ENCODE measurements at places on chromosomes 5 and 9.

DNA sequence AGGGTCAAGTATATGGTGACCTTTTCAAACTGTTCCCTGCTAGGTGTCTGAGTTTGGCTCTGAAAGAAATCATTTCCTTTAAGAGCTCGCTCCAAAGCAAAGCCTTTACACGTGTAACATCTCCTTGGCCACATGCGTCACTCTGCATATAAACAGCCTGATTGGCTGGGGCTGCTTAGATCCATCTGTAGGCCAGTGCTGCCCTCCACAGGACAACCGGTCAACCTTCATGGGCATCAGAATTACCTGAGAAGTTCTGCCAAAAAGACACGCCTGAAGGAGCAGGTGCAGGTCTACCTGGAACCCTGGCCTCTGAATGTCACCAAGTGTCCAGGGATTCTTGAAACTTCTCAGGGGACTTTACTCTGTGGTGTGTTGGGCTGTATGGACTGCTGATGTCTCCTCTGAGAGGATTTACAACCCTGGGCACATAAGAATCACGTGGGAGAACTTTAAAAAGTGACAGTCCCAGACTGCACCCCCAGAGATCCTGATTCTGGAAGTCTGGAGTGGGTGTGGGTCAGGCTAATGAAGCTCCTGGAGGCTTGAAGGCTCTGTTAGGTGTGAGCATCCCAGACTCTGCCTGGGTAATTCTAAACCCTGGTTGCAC is 497.6 kb downstream of the GADD45G start:
- peak; percentile 48 for DNase-seq

DNA sequence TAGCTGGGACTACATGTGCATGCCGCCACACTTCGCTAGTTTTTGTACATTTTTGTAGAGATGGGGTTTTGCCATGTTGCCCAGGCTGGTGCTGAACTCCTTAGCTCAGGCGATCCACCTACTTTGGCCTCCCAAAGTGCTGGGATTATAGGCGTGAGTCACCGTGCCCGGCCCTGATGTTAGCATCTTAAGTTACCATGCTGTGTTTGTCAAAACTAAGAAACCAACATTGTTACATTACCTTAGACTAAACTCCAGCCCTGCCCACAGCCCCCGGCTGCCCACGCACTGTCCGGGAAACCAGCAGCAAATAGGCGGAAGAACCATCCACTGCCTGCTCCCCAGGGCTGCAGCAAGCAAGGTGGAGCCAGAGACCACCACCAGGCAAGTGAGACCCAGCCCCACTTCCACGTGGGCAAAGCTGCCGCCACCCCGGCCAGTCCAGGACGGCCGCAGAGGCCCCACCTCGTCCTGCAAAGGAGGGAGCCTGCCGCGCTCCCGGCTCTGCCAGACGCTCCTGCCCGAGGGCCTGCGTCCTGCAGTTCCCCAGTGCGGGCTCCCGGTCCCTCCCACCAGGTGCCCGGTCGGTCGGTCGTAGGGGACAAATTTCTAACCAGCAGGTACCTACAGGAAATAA is 35.7 kb upstream of the TXN start:
- DNase-seq, result no peak

DNA sequence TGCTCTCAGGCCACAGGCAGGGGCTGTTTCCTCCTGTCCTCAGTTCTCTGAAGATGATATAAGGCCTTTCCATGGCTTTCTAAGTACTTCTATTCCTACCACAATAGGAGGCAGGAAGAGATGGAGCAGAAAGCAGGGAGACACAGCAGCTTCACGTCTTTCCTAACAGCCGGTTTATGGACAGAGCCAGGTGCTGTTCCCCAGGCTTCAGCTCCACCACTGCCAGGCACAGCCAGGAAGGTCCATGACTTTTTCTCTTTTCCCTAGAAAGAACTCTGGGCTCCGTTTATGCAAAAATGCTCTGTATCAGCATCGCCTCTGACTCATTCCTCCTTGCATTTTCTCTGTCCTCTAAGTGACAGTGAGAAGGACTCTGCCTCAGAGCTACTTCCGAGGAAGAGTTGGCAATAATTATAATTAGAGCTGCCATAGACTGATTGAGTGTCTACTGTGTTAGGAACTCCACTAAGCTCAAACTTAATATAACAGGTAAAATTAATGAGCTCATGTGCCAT is 478.5 kb downstream of the RASEF start:
- DNase-seq, result no peak

DNA sequence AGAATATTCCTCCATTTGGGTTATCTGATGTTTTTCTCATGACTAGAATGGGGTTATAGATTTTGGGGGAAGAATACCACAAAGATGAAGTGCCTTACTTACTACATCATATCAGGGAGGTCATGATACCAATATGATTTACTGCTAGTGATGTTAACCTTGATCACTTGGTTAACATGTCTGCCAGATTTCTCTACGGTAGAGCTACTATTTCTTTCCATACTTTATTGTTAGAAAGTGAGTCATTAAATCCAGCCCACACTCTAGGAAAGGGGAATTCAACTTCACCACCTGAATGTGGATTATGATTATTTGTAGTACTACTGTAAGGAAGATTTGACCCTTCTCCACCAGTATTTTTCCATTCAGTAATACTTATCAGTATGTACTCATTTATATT is 64.7 kb downstream of the UBE2R2 start:
- no peak for DNase-seq

- peak; percentile 89 for DNase-seq
Observed at GRCh38 chr5:137146402-137146890, 352.7 kb downstream of the SPOCK1 start.

- no peak for DNase-seq
Observed at GRCh38 chr5:168174376-168174775, 117.1 kb upstream of the WWC1 start.

DNA sequence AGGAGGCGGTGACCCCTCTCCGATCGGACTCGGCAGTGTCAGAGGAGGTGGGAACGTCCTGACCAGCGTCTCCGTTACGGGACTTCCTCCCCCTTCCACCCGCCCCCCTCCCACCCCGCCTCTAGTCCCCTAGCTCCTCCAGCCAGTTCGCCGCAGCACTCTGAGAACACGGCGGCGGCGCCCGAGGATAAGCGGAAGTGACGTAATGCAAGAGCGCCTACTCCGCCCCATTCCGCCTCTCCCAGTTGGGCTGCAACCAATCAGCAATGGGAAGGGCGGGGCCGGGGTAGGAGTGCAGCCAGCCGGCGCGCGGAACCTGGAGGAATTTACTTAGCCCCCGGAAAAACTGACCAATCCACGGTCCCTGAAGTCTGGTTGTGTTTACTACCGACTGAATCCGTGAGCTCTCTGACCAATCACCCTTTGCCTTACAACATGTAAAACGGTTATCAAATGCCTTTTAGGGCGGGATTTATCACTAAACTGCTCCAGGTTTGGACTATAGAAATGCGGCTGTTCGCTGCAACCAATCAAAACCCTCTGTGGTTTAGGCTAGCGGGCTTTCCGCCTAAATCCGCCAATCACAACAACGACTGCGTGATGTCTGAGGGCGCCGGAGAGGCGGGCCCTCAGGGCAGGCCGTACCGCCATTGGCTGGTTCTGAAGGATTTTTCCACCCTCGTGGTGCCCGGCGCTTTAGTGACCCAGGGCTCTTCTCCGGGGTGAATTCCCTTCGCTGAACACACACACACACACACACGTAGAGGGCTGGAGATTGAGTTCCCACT is at the start of gene ZBTB5:
Gene ZBTB5, minus strand, starts transcription at position 202 of the 788 bp plus-strand sequence. CDS start 22,899 bp downstream, outside the sequence.
- DNase-seq, result peak; percentile 99

DNA sequence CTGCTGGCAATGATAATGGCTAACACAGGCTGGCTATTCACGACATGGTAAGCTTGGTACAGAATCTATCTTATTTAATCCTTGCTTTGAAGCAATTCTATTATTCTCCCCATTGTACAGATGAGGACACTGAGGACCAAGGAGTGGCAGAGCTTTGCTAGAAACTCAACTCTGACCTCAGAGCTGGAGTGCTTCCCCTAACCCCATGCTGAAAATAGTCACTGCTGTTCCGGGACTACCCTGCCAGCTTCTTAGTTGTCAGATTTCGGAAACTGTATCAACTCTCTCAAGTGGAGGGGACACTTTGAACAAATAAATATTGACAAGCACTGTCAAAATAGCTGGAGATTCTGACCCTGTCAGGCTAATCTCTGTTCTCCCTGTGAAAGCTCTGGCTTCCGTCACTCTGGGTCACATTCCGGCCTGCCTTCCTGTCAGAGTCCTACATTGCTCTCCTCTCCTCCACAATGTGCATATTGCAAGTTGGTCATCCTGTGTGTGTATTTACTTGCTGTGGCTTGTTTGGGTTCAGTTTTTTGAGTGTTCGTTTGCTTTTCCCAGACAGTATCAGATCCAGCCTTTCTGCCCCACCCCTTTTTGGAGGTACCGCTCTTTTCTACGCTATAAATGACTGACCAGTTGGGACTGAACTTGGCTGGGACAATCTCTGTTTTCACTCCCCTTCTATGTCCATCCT is 134.3 kb upstream of the MAP1B start:
- DNase-seq, result no peak

- no peak for DNase-seq
Observed at GRCh38 chr5:111998871-111999270, 241.9 kb upstream of the NREP start.

GRCh38 chr9:79559495-79560181 is 12.1 kb upstream of the TLE4 start:
- no peak for DNase-seq

GRCh38 chr5:97098922-97099321 is 43.5 kb downstream of the LIX1 start:
- no peak for DNase-seq

Measured in DMS79 (cell line).